ENCODE measurements at places on chromosomes 7 and 10. TPM values are rescaled to one million over a fixed set of nuclear protein-coding genes. Genes with fewer than 3 reads are reported as not detected.

ELAPOR2 gene
- 13.8 TPM for total RNA-seq

HECW1 gene
- total RNA-seq: 0.51 TPM

EFCAB10 gene
- not detected for total RNA-seq

WNT16 gene
- 2.8 TPM for total RNA-seq

PITRM1 gene
- 78.2 TPM for total RNA-seq

HIBADH gene
- total RNA-seq: 57.0 TPM

WEE2 gene
- not detected for total RNA-seq

ERVW-1 gene
- not detected for total RNA-seq

PLEKHA8 gene
- total RNA-seq: 14.4 TPM

SH2D4B gene
- not detected for total RNA-seq

ZCCHC24 gene
- 41.9 TPM for total RNA-seq

LBX1 gene
- total RNA-seq: 5.6 TPM

ACSM6 gene
- not detected for total RNA-seq

CUEDC2 gene
- total RNA-seq: 54.5 TPM

WDFY4 gene
- 5.7 TPM for total RNA-seq

ANKRD7 gene
- total RNA-seq: 2.2 TPM

NXPH1 gene
- not detected for total RNA-seq

FAM237B gene
- total RNA-seq: not detected

INTS15 gene
- total RNA-seq: 19.0 TPM

LRRD1 gene
- total RNA-seq: 0.21 TPM

LRRN3 gene
- total RNA-seq: 2.5 TPM

NKX1-2 gene
- total RNA-seq: not detected

IKZF1 gene
- total RNA-seq: 6.1 TPM

ZNF239 gene
- 6.6 TPM for total RNA-seq

PILRA gene
- 1.1 TPM for total RNA-seq

XRCC2 gene
- total RNA-seq: 3.8 TPM

PLXNA4 gene
- 5.7 TPM for total RNA-seq

COPS6 gene
- total RNA-seq: 50.4 TPM

SPAM1 gene
- total RNA-seq: not detected

BUD23 gene
- total RNA-seq: 30.1 TPM

TDRD1 gene
- total RNA-seq: 1.6 TPM

SERPINE1 gene
- 5.4 TPM for total RNA-seq

HOXA2 gene
- total RNA-seq: not detected

TECPR1 gene
- 42.3 TPM for total RNA-seq

SEC23IP gene
- 25.3 TPM for total RNA-seq

SEMA4G gene
- 1.7 TPM for total RNA-seq

CDNF gene
- 4.8 TPM for total RNA-seq

CHN2 gene
- 7.6 TPM for total RNA-seq

C7orf57 gene
- not detected for total RNA-seq

GPER1 gene
- 6.7 TPM for total RNA-seq

CASP7 gene
- total RNA-seq: 46.0 TPM

OR2A5 gene
- not detected for total RNA-seq

Measured in tongue (tissue), 3 donors.